Osteocyte (in vitro differentiated cells): ENCODE measurements at places on chromosomes 7 and 10. TPM values are rescaled to one million over a fixed set of nuclear protein-coding genes. Genes with fewer than 3 reads are reported as not detected.

DNA sequence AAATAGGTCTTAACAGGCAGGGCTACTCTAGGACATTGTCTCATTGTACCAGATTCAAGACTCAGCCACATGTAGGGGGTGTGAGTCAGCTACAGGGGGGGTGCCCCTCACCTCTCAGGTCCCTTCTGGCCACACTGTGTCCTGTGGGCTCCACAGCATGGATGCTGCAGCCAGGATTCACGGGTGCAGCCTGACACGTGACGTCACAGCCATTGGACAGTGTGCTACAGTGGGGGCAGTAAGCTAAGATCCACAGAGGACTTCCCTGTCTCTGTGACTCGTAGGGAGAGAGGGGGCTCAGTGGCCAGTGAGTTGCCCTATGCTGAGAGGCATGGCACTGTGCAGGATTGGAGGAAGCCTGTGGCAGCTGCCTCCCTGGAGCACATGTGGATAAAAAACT is 77.9 kb downstream of the TMEM178B start:
- no peaks in the 10 kb centered on the region for H3K27me3 ChIP-seq
- H3K36me3 ChIP-seq, result no peaks in the 10 kb centered on the region
- no peaks in the 10 kb centered on the region for H3K4me1 ChIP-seq
- H3K4me3 ChIP-seq, result no peak overlapping the region
- no peak overlapping the region for H3K27ac ChIP-seq
- DNase-seq, result no peak

- H3K27me3 ChIP-seq, result no peaks in the 10 kb centered on the region
- H3K27ac ChIP-seq, result no peak overlapping the region
- no peaks in the 10 kb centered on the region for H3K36me3 ChIP-seq
- no peak overlapping the region for H3K4me3 ChIP-seq
- no peaks in the 10 kb centered on the region for H3K4me1 ChIP-seq
Measured at GRCh38 chr7:87528730-87529129, 53.2 kb upstream of the ABCB4 start.

GRCh38 chr7:117796889-117797288 is 76.4 kb downstream of the CTTNBP2 start:
- no peaks in the 10 kb centered on the region for H3K4me1 ChIP-seq
- no peak overlapping the region for H3K27ac ChIP-seq
- H3K27me3 ChIP-seq, result no peaks in the 10 kb centered on the region
- no peak overlapping the region for H3K4me3 ChIP-seq

- peaks cover 4% of the 10 kb centered on the region for H3K36me3 ChIP-seq
- H3K4me3 ChIP-seq, result no peak overlapping the region
- H3K27me3 ChIP-seq, result no peaks in the 10 kb centered on the region
- H3K27ac ChIP-seq, result no peak overlapping the region
Measured at GRCh38 chr10:51789903-51790302, 90.5 kb upstream of the CSTF2T start.

- H3K36me3 ChIP-seq, result no peaks in the 10 kb centered on the region
- peaks cover 38% of the 10 kb centered on the region for H3K27me3 ChIP-seq
- DNase-seq, result no peak
Measured at GRCh38 chr10:76044751-76045150, 613.3 kb downstream of the LRMDA start.

The VPS26A gene
- total RNA-seq, result 59.4 and 62.2 TPM in 2 replicates

The PAPOLB gene
- 0.10 and 0.13 TPM in 2 replicates for total RNA-seq

The DOCK4 gene
- total RNA-seq, result 44.1 and 44.9 TPM in 2 replicates

The HOXA7 gene
- not detected in 2 replicates for total RNA-seq
